ENCODE measurements at places on chromosomes 16 and 17.

DNA sequence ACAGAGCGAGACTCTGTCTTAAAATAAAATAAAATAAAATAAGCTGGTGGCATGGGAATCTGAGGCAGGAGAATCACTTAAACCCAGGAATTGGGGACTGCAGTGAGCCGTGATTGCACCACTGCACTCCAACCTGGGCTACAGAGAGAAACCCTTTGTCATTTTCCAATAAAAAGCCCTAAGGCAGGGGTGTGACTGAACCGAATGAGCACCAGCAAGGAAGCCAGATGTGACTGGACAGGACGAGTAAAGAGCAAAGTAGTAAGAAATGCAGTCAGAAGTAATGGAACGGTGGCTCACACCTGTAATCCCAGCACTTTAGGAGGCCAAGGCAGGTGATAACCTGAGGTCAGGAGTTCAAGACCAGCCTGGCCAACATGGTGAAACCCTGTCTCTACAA lies 3.8 kb upstream of the RPL23 start:
- no peak for DNase-seq

- no peak for DNase-seq
Measured at GRCh38 chr16:17983847-17984639, 352.5 kb downstream of the NPIPA8 start.

GRCh38 chr16:85335584-85336491 lies 223.6 kb upstream of the CIBAR2 start:
- DNase-seq = no peak

DNA sequence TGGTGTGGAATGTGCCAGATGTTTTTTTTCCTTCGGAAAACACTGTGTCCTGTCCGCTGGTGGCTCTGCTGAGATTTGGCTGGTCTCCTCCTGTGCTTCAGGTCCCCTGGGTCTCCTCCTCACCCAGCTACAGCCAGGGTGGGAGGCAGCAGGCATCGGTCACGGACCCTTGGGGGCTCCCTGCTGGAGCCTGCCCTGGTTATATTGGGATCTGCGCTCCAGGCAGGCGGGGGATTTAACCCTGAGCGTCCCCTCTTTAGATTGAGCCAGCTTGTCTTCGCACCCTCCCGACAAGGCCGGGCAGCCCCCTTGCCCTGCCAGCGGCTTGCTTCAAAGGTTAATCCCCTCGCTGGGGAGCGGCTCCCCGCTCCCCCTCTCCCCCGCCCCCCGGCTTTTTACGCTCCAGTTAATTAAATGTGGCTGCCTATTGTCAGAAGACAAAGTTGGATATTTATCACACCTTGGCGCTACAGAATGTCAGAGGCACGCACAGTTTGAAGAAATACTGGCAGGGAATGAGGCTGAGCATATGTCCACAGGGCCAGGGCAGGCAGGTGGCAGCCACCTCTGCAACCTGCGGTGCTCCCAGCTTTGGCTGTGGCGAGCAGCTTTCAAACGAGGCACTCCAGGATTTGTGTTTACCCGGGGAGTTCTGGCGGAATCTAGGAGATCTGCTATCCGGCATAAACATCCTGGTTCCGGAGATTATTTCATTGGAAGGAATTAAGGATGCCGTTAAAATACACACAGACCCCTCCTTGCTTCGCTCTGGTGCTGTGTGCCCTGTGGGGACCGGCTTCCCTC lies 38.2 kb upstream of the GSE1 start:
- DNase-seq = no peak

GRCh38 chr16:1097156-1097555 lies 1.1 kb upstream of the C1QTNF8 start:
- no peak for DNase-seq

DNA sequence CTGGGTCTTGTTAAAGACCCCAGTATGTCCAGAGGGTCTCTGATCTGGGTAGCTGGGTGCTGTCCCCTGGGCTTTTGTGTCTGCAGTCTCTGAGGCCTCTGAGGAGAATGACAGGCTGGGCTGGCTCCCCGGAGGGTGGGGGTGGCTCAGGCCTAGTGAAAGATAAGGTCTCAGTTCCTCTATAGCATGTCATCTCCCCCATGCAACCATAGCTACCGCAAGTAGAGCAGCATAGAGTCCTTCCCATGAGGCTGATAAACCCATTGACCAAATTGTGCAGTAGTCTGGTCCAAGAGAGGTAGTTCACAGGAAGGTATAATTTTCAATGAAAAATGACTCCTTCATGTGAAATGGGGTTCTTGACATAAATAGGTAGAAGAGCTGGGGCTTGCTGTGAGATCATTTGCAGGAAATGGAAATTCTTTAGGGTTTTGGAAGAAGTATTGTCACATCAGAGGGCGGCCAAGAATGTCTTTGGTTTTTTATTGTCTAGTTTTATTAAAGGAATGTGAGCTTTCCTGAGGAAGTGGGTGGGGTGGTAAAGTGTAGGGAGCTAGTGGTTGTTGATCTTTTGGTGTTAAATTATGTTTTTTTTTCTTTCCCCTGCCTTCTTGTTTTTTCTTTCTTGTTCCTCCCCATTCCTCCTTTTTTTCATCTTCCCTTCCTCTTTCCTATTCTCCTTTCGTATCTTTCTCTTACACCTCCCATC lies 21.0 kb downstream of the SLC7A6OS start:
- DNase-seq = peak; percentile 73

DNA sequence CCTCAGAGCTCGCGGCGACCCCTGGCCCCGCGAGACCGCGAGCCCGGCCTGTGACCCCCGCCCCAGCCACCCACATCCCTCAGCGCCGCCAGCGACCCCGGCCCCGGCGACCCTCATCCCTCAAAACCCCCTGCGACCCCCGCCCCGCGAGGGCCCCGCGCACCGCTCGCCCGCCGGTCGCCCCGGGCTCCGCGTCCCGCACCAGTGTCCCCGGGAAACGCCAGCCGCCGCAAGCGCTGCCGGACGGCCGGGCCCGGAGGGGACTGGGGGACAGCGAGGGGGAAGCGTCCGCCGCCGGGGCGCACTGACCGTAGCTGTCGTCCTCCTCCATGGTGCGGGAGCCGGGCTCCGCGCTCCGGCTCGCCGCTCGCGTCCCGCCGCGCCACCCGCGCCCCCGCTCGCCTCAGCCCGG lies at the start of gene CYTH1:
TSS of gene CYTH1 (minus strand) at position 381 of the 412 bp plus-strand sequence. CDS start at position 331, 50 bp downstream.
- no peak for DNase-seq

GRCh38 chr17:82600731-82601446 lies 47.4 kb downstream of the WDR45B start:
- no peak for DNase-seq

GRCh38 chr17:68662037-68662432 lies 60.9 kb upstream of the FAM20A start:
- DNase-seq = no peak

DNA sequence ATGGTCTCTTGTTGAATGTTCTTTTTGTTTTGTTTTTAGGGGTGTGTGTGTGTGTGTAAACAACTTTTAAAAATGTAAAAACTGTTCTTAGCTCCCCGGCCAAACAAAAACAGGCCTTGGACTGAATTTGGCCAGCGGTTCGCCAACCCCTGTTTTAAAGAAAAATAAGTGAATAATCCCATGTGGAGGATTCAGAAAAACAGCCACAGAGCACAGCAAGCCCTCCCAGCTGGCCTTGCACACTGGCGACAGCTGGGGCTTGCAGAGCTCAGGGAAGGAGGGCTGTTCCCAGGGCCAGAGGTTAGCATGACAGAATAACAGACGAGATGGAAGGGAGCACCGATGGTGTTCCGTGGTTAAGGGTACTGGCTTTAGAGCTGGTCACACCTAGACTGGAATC lies 39.0 kb downstream of the EMP2 start:
- no peak for DNase-seq

DNA sequence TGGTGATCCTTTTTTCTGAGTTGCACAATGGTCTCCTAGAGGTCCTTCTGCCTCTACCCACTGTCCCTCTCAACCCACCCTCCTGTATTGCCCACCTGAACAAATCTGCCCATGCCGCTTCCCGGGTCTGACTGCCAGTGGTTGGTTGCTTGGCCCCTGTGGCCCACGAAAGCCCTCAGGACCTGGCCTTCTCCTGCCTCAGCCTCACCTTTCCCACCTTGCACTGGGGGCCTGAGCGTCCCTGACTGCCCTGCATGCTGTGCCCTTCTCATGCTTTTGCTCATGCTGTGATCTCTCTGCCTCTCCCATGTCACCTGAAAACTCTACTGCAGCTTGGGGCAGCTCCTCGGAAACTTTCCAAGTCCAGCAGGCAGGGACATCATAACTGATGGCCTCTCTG lies 13.8 kb upstream of the KDM6B start:
- no peak for DNase-seq

DNA sequence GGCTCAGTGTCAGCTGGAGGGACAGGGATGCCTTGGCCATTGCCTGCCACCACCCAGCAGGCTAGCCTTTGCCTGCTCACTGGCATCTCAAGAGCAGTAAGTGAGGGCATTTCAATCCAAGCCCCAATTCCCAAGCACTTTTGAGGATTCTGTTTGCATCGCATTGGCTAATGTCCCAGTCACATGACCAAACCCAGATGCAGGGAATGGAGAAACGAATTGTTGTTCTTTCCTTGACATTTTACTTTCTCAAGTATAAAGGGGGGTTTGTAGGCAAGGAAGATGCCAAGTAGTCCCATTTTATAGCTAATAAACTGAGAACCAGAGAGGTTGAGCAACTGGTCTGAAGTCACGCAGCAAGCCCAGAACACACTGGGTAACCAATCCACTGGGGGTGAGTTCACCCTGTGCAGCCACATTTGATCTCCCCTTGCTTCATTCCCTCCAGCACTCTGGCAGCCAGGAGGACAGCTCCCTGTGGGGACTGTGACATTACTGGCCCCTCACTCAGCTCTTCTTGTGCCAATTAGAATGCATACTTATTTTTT lies 193.8 kb upstream of the CACNG3 start:
- no peak for DNase-seq

- DNase-seq = no peak
Measured at GRCh38 chr16:84406006-84406963, 37.9 kb downstream of the ATP2C2 start.

GRCh38 chr16:82280867-82281266 lies 110.8 kb upstream of the MPHOSPH6 start:
- DNase-seq = no peak

GRCh38 chr17:42598905-42599304 lies 10.3 kb downstream of the RETREG3 start:
- no peak for DNase-seq

DNA sequence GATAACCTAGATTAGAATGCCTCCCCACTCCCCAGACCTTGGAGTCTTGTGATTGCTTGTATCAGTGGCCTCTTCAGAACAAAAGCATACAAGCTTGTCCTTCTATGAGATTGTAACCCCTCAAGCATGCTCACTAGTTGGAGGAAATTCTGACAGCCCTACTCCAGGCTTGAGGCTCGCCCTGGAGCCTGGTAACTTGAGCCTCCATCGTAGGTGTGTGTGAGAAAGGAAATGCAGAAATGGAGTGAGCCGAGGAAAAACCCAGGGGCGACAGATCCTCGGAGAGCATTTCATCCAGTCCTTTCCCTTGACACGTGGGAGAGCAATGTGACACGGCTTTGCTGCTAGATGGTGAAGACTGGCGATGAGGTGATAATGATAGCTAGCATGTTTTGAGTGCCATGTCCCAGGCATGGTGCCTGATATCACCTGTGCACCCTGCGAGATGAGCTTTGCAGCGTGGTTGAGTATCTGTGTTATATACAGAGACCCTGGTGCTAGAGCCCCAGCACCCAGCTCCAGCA lies 31.2 kb downstream of the GNAO1 start:
- DNase-seq = no peak

DNA sequence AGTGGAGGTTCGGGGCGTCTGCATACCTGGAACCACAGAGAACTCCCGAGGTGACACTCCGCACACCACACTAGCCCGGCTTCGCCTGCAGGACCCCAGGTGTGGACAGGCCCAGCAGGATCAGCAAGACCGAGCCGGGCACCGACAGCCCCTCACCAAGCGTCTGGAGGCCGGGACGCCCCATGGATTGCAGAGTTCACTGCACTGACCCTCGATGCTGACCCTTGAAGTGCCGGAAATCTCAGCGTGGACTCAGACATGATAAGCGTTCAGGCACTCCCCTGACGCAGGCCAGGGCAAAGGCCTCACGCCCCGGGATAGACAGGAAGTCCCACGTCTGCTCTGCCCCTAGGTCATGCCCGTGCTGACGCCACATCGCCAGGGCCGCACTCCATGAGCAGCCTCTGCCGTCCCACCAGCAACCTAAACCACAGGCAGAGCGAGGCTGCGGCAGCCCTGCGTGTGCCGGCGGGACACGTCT lies 26.0 kb downstream of the ACSF3 start:
- DNase-seq = no peak

GRCh38 chr17:65071861-65072260 lies 15.3 kb upstream of the GNA13 start:
- DNase-seq = no peak

DNA sequence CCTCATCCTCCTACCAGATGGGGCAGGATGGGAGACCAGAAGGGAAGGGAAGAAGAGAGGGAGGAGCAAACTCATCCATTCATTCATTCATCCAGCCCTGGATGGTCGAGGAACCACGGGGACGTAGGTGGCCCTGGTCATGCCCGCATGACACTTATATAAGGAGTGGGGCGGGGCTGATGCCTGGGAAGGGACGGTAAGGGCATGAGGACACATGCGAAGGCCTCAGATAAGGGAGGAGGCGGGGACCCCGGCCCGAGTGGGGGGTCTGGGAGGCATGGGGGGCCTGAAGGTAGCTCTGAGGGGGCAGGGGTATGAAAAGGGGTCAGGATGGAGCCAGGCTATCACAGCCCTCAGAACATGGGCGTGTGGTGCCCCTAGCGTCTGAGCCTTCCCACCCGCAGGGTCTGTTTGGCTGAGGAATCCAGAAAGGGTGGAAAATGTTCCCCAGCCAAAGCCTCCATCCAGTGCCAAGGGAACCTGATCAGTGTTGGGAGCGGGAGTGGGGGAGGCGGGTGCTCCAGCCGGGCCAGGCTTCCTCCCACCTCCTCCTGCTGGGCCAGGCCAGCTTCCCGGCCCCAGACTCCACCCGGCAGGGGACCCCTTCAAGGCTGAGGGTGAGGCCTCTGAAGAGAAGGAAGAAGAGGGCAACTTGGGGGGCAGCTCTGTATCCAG lies 17.6 kb upstream of the CD79B start:
- DNase-seq = no peak

GRCh38 chr17:42514279-42514678 lies 21.8 kb upstream of the NAGLU start:
- no peak for DNase-seq

GRCh38 chr17:19991252-19991885 lies 13.7 kb upstream of the AKAP10 start:
- DNase-seq = no peak

- no peak for DNase-seq
Measured at GRCh38 chr17:39604911-39605491, 2.7 kb downstream of the NEUROD2 start.

DNA sequence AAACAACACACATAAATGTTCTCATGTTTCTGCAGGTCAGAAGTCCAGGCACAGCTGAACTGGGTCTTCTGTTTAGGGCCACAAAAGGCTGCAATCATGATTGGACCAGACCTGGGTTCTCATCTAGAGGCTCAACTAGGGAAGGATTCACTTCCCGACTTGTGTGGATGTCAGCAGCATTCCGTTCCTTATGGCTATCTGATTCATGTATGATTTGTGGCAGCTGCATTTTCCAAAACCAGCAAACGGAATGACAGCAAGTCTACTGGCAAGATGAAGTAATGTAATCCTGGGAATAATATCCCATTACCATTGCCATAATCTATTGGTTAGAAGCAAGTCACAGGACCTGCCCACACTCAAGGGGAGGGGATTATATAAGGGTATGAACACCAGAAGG lies 22.1 kb downstream of the CEP112 start:
- no peak for DNase-seq

GRCh38 chr16:73049091-73049490 lies 1.2 kb upstream of the ZFHX3 start:
- no peak for DNase-seq

Measured in activated naive CD8-positive, alpha-beta T cell treated with anti-CD3 and anti-CD28 coated beads for 36 hours (primary cell).